Islet precursor cell (in vitro differentiated cells): ENCODE measurements at places on chromosomes 1 and 21.

- no peak for DNase-seq
Measured at GRCh38 chr1:184078564-184079249, 27.2 kb downstream of the TSEN15 start.

DNA sequence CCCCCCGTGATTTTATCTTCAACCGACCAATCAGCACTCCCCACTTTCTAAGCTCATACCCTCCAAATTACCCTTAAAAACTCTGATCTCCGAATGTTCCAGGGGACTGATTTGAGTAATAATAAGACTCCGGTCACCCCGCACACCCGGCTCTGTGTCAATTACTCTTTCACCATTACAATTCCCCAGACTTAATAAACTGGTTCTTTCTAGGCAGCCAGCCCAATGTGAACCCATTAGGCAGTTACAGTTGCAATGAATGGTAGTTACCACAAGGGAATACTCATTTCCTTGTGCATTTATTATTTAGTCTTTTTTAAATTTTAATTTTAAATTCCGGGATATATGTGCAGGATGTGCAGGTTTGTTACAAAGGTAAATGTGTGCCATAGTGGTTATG, 177.9 kb downstream of the HFM1 start:
- peak; percentile 60 for DNase-seq

- DNase-seq, result no peak
Measured at GRCh38 chr1:64403331-64403730, 66.6 kb upstream of the CACHD1 start.

GRCh38 chr1:207306603-207307002, 14.9 kb upstream of the CD55 start:
- DNase-seq, result no peak

- DNase-seq, result peak; percentile 3
Measured at GRCh38 chr1:175554586-175554985, 188.8 kb downstream of the TNR start.

- DNase-seq, result no peak
Measured at GRCh38 chr1:193905288-193906085, 719.1 kb upstream of the B3GALT2 start.

DNA sequence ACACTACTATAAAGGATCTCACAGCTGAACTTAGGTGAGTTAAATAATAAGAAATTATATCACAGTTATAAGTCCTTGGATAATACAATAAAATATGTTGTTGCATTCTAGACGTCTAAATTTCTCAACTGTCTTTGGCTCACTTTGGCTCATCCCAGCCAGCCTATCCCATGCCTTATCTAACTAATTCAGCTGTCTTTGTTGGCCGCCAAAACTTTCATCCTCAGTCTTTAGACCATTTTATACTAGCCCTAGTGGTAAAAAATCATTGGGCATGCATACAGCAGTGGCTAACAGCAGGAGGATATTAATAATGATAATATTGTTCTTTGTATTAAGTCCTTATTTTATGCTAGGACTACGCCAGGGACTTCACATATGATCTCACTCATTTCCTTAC, 59.3 kb downstream of the CCDC18 start:
- DNase-seq, result no peak

DNA sequence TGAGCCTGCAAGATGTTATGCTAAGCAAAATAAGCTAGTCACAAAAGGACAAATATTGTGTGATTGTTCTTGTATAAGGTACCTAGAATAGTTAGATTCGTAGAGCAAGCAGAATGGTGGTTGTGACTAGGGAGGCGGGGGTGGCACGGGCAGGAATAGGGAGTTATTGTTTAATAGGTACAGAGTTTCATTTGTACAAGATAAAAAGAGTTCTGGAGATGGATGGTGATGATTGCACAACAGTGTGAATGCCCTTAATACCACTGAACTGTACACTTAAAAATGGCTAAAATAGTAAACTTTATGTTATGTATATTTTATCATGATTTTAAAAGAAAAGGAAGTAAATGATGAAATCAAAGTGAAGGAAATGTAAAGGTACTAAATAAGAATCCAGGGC, 20.6 kb downstream of the LRRC42 start:
- DNase-seq, result no peak

- no peak for DNase-seq
Measured at GRCh38 chr1:31208361-31208945, 31.2 kb downstream of the NKAIN1 start.
